Stromal cell of bone marrow (primary cell): ENCODE measurements at places on chromosomes 16 and 17.
A peak's percentile ranks its signal among the peaks of the same experiment; 100 is the strongest.

- no peak for DNase-seq
Measured at GRCh38 chr16:28984619-28985135, at the start of gene LAT. Gene LAT (plus strand): TSS chr16:28985052. CDS start chr16:28985418, 366 bp downstream.

- peak; percentile 6 for DNase-seq
Measured at GRCh38 chr17:17196776-17197175, 9.4 kb downstream of the PLD6 start.

GRCh38 chr17:50722746-50723145, 3.3 kb downstream of the LUC7L3 start:
- DNase-seq, result no peak

DNA sequence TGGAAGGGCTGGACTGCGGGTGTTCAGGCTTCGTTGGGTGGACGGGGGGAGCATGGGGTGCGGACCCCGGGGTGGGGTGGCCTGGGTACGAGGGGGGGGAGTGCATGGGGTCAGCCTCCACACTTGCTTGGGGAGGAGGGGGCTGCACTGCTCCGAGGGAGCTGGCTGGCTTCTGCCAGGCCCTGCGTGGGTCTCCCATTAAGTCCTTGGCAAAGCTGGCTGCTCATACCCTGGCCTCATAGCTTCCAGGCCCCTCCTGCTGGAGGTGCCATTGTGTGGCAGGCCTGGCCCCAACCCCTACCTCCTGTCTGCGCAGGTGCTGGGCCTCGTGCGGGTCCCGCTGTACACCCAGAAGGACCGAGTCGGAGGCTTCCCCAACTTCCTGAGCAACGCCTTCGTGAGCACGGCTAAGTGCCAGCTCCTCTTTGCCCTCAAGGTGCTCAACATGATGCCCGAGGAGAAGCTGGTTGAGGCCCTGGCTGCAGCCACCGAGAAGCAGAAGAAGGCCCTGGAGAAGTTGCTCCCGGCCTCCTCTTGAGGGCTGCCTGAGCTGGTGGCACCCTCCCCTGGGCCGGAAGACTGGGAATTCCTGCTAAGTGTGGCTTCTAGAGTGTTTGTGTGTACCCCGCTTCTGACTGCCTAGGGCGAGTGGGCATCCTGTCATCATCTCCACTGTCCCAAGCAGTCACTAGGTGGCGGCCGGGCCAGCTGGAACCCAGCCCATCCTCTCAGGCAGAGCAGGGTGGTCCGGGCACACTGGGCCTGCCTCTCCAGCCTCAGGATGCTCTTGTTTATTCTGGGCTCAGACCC, 1.5 kb downstream of the NUDT16L1 start:
- DNase-seq, result no peak

DNA sequence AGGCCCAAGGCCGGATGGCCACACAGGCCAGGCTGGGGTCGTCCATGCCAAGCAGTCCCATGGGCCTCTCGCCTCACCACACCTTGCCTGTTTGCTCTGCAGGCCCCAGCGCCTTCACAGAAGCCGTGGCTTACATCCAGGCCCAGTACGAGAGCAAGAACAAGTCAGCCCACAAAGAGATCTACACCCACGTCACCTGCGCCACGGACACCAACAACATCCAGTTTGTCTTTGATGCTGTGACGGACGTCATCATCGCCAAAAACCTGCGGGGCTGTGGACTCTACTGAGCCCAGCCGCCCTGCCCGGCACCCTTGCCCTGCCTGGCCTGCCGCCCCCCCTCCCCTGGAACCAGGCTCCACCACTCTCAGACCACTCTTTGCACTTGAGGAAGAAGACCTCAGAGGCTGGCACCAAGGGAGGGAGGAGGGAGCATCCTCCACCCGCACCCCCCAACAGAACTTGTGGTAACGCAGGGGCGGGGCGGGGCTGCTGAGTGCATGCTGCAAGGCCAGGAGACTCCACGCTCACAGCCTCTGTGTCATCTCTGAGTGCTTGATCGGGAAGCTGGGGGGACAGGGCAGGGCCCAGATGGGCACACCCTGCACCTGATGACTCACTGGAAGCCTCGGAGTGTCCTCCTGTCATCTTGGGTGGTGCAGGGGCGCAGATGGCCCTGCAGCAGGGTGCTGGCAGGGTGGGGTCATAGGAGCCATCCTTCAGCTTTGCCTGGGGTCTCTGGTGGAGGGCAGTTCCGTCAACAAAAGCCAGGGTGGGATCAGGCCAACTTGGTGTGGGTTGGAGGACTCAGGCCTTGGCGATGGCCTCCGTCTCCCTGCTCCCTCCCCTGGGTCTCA, 81.5 kb downstream of the AMFR start:
- DNase-seq, result no peak

DNA sequence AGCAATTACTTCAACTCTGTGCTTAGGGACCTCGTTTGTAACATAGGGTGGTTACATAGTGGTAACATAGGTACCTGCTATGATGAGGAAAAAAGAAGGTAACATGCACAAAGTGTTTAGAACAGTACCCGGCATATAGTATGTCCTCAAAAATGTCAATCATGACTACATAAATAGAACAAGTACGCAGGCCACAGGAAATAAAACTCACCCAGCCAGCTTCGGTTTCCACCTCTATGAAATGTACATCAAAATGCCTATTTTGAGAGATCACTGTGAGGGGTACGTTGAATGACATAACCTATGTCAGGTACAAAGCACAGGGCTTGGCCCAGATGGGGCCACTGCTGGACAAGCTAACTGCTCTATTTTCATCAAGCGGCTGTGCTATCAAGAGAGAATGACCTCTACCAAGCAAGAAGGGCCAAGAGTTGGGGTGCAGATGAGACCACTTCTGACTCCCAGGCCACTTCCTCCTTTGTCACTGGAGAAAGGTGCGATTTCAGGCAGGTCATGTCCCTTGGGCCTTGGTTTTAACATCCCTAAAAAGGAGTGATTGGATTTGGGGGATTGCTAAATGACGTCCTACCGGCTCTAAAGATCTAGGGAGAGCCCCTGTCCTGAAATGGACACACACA, 45.4 kb downstream of the WSB1 start:
- no peak for DNase-seq

DNA sequence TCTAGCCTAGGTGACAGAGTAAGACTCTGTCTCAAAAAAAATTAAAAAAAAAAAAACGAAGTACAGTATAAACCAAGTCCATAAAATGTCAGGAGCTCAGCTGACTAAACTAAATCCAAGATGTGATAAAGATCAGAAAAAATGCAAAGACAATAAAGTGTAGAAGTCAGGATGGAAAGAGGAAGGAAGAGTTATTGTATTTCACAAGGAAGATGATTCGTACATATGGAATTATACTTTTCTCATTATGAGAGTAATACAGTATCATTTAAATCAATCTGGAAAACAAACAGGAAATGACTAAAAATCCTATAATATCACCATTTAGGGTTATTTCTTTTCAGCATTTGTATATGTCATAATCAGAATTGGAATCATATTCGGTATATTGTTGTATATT, 11.4 kb upstream of the APOH start:
- no peak for DNase-seq

DNA sequence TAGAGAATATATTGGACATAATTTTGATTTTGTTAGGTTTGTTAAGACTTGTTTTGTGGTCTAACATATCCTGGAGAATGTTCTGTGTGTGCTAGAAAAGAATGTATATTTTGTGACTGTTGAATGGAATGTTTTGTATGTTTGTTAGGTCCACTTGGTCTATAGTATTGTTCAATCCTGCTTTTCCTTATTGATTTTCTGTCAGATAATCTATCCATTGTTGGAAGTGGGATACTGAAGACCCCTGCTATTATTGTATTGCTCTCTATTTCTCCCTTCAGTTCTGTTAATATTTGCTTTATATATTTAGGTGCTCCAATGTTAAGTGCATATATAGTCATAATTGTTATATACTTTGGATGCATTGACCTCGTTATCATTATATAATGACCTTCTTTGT, 33.0 kb upstream of the NKD1 start:
- DNase-seq, result no peak

DNA sequence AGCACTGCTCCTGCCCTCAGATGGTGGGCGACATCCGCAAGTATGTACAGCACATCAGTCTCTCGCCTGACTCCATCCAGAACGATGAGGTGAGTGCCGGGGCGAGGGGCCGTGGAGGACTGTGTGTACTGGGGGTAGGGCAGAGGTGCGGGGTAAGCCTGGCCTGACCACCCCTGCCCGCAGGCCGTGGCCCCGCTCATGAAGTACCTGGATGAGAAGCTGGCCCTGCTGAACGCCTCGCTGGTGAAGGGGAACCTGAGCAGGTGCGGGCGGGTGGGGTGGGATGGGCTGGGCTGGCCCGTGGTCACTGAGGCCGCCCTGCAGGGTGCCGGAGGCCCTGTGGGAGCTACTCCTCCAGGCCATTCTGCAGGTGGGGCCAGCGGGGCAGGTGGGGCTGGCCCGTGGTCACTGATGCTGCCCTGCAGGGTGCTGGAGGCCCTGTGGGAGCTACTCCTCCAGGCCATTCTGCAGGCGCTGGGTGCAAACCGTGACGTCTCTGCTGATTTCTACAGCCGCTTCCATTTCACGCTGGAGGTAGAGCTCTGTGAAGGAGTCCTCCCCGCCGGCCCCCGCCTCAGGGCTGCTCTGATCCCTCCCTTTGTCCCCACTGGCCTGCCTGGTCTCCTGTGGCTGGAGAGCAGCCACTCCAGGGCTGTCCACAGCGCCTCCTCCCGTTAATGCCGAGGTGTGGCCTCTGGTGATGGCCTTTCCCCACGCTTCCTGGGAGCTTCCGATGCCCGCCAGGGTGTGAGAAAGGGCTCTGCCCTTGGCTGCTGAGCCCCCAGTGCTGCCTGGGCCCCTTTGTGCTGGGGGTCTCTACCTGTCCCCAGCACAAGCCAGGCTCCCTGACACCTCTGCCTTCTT, 5.0 kb downstream of the TSR3 start:
- no peak for DNase-seq

DNA sequence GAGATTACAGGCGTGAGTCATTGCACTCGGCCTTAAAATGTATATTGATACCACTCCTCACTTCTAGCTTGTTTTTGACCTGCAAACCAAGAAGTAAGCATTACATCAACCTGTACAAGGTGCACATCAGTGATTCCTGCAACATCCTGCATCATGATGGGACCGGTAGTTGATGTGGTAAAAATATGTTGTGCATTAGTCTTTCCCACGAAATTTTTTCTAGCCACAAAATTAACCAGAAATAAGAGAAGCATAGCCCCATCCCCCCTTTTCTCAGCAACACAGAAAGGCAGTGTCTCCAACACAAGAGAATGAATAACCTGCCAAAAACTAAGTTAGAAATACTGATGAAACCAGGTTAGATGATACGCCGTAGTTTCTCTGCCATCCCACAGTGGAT, 21.1 kb upstream of the NSMCE1 start:
- DNase-seq, result no peak

GRCh38 chr17:59845595-59846393, 46.9 kb downstream of the TUBD1 start:
- DNase-seq, result peak; percentile 88

DNA sequence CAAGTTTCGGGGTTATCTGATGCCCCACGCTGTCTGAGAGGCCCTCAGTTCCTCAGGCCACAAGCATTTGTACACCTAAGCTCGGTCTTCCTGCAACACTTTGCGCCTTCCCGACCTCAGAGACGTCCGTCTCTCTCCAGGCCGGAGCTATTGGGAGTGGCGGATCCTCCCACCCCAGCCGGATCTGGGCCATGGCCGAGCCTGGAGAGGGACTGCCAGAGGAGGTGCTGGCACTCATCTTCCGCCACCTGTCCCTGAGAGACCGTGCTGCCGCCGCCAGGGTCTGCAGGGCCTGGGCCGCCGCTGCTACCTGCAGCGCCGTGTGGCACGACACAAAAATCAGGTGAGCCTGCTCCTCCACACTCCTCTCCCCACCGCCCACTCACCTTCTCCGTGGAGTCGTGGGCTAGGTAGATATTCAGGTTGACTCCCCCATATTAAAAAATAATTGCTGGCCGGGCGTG, 1.9 kb downstream of the FBXL8 start:
- no peak for DNase-seq

- no peak for DNase-seq
Measured at GRCh38 chr16:70745536-70746025, 55.4 kb downstream of the VAC14 start.

GRCh38 chr17:77343031-77343800, 202.4 kb downstream of the SEC14L1 start:
- no peak for DNase-seq

GRCh38 chr16:3986235-3986544, 105.7 kb upstream of the CREBBP start:
- DNase-seq, result no peak

DNA sequence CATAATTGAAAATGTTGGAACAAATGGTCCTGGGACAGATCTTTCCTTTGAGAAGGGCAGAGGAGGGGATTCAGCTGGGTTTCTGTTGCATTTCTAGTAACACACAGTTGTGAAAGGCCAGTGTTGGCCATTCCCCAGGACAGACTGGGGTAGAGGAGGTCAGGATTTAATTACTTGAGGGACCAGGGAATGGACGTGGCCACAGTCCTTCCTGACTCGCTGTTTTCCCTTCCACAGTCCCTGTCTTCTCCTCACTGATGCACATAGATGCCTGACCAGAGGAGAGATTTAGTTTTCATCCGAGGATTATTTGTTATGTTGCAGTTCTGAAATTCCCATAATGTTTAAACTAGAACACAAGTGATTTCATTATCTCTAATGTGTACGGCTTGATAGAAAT, 25.2 kb upstream of the HEATR6 start:
- DNase-seq, result no peak
